Stimulated activated CD4-positive, alpha-beta T cell treated with anti-CD3 and anti-CD28 coated beads, Interleukin-2, amount 100 ng/mL, for 24 hours (primary cell): ENCODE measurements at places on chromosomes 1 and 21.

- no peak for DNase-seq
Measured at GRCh38 chr1:176098560-176098959, 108.5 kb downstream of the COP1 start.

DNA sequence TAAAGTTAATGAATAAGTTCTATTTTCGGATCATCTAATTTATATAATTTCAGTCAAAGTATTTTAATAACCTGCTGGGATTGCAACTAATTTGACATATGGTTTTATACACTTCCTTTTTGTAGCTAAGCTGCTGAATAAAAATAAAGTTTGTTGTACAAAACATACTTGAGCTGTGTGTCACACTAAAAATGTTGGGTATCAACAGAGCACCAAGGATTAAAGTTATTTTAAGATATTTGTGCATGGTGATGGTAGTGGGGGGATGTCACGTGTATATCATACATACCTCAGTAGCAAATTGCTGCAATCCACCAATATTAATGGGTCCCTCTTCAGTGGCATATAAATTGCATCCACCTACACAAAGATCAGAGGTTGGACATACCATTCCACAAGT is 199.6 kb downstream of the DPYD start:
- no peak for DNase-seq

DNA sequence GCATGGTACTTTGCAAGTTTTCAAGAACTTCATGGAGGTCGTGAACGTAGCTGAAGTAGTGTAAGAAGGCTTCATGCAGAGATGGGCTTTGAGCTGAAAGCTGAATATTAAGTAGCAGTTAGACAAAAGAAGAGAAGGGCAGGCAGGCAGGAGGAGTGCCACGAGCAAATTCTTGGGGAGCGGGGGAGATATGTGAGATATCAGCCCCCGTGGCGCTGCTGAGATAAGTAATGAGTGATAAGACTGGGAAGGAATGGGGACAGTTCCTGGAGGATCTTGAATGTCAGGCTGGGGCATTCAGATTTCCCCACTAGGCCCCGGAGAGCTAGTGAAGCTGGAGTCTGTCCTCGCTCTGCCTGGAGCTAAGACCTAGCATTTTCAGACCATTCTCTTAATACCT is 27.9 kb upstream of the KIRREL1 start:
- DNase-seq = no peak

GRCh38 chr1:236120721-236121153 is 21.6 kb upstream of the GPR137B start:
- no peak for DNase-seq

- no peak for DNase-seq
Measured at GRCh38 chr1:201633811-201634210, 94.9 kb downstream of the NAV1 start.

GRCh38 chr1:27632387-27633297 is 2.3 kb downstream of the FGR start:
- peak; percentile 64 for DNase-seq

DNA sequence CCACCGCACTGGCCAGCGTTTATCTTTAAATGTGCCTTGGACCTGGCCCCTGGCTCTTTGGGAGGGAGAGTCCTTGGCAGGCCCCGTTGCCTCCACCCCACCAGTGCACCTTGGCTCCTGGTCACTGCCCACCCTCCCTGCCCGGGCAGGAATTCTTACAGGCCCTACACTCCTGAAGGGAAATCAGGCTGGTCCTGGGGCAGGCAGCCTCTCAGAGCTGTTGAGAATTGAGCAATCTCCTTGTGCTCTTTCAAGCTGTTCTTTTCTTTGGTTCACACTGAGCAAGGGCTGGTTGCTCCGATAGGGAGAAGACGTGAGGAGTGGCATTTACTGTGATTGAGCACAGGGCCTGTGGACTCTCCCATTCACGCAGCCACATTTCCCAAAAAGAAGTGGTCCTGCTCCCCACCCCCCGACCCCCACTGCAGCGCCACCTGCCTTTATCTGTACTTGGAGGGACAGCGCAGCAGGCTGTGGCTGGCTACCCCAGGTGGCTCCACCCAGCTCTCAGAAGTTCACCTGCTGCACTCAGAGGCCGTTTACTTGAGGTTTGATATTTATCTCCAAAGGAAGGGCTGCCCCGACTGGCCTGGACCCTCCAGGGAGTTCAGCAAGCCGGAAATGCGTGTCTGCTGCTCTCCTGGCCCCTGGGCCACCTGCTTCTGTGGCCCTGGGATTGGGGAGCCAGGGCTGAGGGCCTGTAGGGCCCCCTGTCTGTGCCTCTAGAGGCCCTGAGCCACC is 47.8 kb downstream of the SKI start:
- no peak for DNase-seq

DNA sequence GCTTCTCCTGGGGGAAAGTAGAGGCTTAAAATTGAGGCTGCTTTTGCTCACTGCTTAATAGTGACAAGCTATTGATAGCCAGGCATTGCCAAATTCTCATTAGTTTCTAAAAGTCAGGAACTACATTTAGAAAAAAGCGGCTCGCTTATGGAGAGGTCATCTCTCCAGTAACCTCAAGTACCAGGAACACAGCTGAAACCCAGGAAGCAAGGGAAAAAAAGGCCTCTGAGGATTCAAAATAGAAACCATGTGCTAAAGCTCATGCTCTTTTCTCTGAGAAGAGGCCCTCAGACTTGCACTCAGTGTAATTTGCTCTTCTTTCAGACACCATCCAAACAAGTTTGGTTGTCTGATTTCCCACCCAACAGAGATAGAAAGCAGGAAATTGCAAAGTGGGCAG is 261.4 kb upstream of the USP25 start:
- no peak for DNase-seq

DNA sequence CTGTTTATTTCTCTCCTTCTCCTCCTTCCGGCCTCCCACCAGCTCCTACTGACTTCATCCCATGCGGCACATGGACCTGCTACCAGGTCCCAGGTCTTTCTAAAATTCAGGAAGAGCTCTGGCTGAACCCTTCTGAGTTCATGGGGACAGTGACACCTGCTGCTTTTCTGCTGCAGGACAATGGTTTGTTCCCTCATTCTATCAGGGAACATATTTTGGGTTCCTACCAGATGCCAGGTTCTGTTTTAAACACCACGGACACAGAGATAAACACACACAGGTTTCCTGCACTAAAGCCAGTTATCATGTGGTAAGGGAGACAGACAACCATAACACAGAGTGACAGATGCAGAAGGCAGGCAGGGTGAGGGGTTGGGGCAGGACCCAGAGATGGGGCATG is 114.0 kb upstream of the RAB4A start:
- no peak for DNase-seq

- DNase-seq = no peak
Measured at GRCh38 chr1:118366286-118366685, 181.3 kb upstream of the SPAG17 start.

DNA sequence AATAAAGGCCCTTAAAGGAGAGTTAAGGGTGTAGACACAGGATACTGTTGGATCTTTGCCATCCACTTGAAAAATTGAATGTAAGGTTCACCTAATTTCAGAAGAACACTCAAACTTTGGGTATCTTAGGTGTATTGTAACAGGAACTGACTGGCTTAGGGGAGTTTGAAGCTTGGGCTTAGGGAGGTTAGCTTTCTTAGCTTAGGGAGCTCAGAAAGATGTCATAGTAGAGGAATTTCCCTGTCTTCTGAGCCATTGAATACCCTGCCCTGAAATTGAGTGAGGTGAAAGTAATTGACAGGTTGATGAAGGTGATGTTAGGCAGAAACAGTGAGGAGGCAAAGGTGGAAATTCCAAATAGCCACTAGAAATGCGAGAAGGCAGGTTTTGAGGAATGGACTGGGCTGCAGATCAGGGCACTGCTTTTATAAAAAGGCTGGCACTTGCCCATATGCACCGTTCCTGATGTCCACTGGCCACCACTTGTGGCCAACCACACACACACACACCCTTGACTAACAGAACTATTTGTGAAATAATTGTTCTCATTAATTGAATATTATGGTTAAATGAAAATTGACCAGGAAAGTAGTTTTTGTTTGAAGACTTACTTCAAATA is 16.5 kb downstream of the BACH1 start:
- DNase-seq = no peak

- DNase-seq = peak; percentile 49
Measured at GRCh38 chr1:168408884-168409283, 128.2 kb downstream of the TBX19 start.

DNA sequence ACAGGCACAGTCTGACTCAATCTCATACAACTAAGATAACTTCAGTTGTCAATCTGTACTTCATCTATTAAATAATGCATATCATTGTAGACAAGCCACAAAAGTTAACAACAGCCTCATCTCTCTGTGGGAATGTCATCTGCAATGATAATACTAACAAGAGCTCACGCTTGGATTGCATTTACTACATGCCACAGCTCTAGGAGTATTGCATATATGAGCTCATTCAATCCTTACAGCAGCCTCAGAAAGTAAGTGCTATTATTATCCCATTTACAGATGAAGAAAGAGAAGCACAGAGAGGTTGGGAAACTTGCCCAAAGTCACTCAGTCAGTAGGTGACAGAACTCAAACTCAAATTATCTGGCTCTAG is 105.7 kb upstream of the GUCA2B start:
- no peak for DNase-seq

DNA sequence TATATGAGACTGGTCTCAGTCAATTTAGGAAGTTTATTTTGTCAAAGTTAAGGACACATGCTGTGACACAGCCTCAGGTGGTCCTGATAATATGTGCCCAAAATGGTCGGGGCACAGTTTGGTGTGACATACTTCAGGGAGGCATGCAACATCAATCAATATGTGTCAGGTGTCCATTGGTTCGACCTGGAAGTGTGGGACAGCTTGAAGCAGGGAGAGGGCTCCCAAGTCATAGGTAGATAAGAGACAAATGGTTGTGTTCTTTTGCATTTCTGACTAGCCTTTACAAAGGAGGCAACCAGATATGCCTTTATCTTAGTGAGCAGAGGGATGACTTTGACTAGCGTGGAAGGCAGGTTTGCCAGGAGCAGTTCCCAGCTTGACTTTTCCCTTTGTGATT is 4.5 kb upstream of the ERVH48-1 start:
- no peak for DNase-seq

DNA sequence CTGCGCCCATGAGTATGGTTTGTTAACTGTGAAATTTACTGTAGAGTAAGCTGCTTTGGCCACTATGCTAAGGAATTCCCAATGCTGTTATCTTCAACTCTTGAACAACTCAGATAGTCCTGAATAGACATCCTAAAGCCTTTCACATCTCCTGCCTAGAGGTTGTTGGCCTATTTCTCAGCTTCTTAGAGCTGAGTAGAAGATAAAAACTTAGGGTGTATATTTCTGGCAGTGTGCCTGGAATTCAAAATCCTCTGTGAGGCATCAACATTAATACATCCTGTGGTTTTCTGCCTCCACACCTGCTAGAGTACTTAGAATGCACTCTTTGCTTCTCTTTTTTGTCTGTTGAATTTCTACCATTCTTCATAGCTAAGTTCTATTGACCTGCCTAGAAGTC is 45.8 kb upstream of the RC3H1 start:
- no peak for DNase-seq
